GM06990 (cell line): ENCODE measurements at places on chromosomes 2 and 18.

DNA sequence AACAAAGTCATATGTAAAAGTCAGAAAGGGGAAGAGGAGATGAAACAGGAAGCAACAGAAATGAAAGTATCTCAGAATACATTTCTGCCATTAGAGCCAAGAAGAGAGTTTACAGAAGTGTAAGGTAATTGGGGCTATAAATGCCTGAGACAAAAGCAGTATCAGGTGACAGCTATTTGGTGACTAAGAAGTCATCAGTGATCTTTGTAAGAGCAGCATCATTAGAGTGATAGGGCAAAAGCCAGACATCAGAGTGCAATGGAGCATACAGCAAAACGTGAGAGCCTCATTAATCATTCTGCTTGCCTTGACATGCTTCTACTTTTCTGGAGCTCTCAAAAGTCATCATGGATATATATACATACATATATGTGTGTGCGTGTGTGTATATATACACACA lies 804.7 kb upstream of the PIK3C3 start:
- DNase-seq: no peak

GRCh38 chr18:906416-907114 lies 1.9 kb downstream of the ADCYAP1 start:
- DNase-seq: no peak

- DNase-seq: no peak
Observed at GRCh38 chr18:8854550-8854949, 149.2 kb downstream of the MTCL1 start.

- no peak for DNase-seq
Observed at GRCh38 chr2:186780701-186781316, 68.2 kb downstream of the ZSWIM2 start.

GRCh38 chr2:29920130-29920577 lies 1.2 kb downstream of the ALK start:
- DNase-seq: peak; percentile 36

GRCh38 chr2:131010566-131010965 lies 82.7 kb downstream of the FAM168B start:
- DNase-seq: no peak

GRCh38 chr2:3209258-3209657 lies 168.4 kb downstream of the EIPR1 start:
- no peak for DNase-seq

- DNase-seq: no peak
Observed at GRCh38 chr2:44744961-44745892, 196.3 kb upstream of the SIX3 start.

- no peak for DNase-seq
Observed at GRCh38 chr2:54995553-54995952, 54.7 kb downstream of the RTN4 start.

- DNase-seq: no peak
Observed at GRCh38 chr18:63775166-63775730, at the start of gene SERPINB7. SERPINB7 (plus strand) TSS chr18:63775418; CDS start chr18:63782373, 6,955 bp downstream.

GRCh38 chr2:239361311-239361642 lies 39.5 kb downstream of the HDAC4 start:
- DNase-seq: no peak

- no peak for DNase-seq
Observed at GRCh38 chr2:127121776-127122176, 14.8 kb upstream of the BIN1 start.

DNA sequence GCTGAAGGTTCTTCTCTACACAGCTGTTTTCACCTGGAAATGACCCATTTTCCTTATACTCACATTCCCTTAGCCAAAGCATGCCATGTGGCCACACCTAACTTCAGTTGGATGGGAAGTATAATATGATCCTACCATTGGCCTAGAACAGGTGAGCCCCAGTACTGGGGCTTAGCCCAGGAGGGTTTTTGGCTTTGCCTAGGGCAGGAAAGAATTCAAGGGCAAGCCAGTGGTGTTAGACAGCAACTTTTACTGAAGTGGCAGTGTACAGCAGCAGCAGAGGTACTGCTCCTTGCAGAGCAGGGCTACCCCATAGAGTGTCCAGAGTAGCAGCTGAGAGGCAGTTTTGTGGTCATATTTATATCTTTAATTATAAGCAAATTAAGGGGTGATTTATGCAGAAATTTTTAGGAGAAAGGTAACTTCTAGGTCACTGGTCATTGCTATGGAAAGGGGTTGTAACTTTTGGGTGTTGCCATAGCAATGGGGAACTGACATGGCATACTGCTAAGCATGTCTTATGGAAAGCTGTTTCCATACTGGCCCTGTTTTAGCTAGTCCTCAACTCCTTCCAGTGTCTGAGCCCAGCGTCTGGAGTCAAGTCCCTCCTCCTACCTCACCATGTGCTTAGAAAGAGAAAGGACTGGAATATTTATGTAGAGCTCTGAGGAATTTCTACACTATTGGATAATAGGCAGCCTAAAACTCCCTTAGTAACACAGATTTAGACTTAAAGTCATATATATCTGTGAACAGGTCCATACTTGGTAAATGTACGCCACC lies 109.0 kb upstream of the DTNA start:
- no peak for DNase-seq

- DNase-seq: no peak
Observed at GRCh38 chr2:5520463-5520972, 171.7 kb upstream of the SOX11 start.

- no peak for DNase-seq
Observed at GRCh38 chr2:111900859-111901258, 2.5 kb downstream of the MERTK start.

DNA sequence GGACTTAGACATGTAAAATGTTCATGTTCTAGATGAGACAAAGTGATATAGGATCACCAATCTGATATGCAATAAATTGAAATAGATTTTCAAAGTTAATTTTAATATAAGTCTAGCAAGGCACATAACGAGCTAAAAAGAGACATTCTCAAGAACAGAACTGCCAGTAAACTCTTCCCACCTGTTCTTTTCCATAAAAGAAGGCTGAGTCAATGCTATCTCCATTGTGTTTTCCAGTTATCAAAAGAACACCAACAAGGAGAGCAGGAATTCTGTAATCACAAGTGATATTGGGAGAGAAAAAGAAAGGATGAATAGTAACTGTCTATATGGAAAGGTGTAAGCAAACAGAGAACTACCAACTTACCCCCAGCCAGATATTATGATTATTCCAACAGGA lies 25.6 kb downstream of the GPR155 start:
- DNase-seq: no peak

DNA sequence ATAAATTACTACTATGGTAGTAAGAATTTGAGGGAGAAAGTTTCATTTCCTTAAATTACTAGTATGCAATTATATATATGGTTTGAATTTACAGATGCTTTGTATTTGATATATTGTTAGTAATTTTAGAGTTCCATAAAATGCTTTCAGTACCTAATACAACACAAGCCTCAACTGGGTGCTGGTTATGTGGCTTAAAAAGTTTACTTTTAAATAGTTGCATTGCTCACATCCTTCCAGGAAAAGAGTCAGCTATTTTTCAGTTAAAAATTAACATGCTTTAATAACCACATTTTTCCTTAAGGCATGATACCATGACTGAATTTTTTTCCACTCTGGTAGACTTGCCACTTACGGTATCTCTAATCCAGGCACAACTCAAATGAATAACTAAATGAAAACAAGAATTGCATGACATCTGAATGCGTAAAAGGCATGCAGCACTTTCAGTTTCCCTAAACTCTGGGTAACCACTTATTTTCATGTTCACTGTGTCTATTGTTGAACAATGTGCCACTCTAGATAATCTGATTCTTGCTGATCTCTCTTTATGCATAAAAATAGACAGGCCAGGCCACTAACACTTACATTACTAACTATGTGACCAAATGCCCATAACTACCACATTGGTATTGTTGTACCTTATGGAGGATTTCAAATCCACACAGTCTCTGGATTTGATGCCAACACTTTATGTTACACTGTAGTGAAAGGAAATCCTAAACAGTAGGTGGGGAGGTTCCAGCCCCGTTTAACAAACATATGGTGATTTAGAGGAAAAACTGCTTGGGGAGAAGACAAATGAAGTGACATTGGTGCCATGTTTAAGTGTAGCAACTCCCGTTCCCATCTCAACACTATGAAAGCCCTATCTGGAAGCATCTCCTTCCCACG lies 35.5 kb upstream of the SLC35F5 start:
- peak; percentile 16 for DNase-seq

- no peak for DNase-seq
Observed at GRCh38 chr2:98334439-98335078, 11.7 kb upstream of the CNGA3 start.

GRCh38 chr2:144099340-144099739 lies 420.6 kb downstream of the ZEB2 start:
- no peak for DNase-seq

DNA sequence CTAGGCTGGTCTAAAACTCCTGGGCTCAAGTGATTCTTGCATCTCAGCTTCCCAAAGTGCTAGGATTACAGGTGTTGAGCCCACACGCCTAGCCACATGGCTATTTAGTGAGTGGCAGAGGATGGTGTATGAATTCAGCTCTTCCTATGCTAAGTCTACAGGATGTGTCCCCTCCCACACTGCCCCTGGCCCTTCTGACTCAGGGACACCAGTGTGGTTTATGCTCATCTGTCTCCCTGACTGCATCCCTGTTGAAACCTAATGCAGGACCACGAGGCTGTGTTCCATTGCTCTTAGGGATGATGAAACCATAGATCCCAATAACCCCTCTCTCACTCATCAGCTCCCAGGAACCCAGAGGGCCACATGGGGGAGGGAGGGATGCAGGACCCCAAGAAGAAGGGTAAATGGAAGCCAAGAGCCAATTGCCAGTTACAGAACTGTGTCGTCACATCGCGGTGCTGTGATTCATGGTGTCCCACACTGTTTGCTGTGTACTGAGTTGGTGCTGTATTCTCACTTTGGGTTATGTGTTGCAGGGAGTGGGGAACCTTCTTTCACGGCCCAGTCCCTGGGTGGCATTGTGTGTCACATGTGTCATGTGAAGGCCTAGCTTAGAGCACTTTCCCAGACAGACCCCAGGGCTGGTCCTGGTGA lies 102.9 kb upstream of the HAAO start:
- DNase-seq: no peak

DNA sequence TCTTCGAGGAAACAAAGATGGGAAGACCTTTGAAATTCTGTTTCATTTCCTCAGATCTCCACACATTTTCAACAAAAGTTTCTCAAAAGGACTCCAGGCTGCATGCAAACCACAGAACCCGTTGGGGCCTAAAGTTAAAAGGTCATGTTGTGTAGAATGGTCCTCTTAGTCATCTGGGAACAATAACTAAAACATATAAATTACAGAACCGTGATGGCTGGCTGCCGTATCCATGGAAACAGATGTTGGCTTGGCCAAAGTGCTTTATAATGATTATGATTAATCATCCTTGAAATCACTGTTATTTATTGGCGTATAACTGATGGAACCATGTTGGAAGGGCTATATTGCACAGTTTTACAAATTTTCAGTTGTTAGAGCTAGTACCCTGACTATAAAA lies 182.8 kb upstream of the CRIM1 start:
- DNase-seq: no peak

- no peak for DNase-seq
Observed at GRCh38 chr2:206482123-206482522, 38.8 kb downstream of the ADAM23 start.

DNA sequence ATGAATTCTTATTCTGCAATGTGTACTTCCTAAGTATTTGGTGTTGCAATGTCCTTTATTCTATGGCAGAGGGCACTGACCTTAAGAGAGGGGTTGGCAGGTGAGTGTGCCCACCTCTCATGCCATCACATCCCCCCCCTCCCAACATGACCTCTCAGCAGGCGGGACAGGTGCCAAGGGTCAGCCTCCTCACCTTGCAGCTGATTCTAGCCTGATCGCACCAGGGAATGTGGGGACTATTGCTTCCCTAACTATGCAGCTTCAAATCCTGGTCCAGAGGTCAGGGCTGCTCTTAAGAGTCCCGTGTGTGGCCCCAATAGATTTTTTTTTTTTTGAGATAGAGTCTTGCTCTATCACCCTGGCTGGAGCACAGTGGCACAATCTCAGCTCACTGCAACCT lies 9.5 kb downstream of the HJURP start:
- no peak for DNase-seq

- peak; percentile 79 for DNase-seq
Observed at GRCh38 chr2:69741575-69742321, at the start of gene ANXA4. ANXA4 (plus strand) TSS chr2:69742134; CDS start chr2:69781566, 39,432 bp downstream.

DNA sequence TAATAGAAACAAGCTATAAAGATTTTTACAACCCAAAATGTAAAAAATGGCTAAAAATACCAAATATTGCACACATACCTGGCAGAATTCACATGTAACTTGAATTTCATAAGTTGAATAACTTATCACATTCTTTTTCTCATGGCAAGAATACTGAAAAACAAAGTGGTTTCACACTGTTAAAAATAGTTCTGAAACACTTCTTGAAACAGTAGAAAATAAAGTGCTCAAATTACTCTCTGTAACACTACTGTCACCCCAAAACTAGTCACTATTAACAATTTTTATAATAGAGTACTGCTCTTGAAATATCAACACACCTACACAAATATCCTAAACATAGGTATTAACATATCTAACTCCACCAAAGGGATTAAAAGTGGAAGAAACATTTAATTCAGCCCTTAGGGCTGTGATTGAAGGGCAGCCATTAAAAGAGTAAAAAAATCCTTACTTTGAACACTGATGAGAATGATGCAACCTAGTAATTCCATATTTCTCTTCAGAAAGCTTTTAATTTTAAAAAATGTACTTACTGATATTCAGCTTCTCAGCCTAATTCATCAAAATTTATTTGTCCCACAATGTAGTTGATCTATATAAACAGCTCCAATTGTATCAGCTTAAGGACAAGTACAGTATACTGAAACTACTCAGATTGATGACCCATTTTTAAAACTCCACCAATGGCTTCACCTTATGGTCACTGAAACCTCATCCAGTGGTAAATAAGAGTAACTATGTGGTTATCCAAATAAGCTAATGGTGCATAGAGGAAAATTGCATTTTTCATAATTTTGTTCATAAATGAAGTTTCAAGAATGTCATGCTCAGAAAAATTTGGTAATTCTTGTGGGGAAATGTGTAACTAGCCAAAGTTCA lies 31.4 kb downstream of the ATF2 start:
- DNase-seq: peak; percentile 10

GRCh38 chr18:44216169-44216568 lies 464.5 kb upstream of the SETBP1 start:
- no peak for DNase-seq

- peak; percentile 93 for DNase-seq
Observed at GRCh38 chr2:101308432-101309210, at the start of gene RNF149. RNF149 (minus strand) TSS chr2:101308701; CDS start chr2:101308588, 113 bp downstream.
